ENCODE measurements at places on chromosomes 2 and 18.

DNA sequence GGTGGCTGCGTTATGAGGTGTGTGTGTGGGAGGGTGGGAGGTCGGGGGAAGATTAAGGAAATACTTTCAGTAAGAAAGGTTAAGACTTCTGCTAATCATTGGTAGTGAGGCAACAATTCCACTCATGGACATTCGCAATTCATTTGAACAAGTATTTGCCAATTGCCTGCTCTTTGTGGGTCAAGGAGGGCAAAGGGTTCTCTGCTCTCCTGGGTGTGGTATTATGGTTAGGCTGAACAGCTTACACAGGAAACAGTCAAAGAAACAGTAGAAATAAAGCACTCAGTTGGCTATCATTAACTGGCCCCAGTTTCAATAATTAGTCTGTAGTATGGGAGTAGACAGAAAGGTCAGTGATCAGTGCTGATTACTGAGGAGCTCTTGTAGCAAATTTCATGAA, 357.0 kb upstream of the FANCL start:
- no peak overlapping the region for H3K27ac ChIP-seq
- no peaks in the 10 kb centered on the region for H3K4me1 ChIP-seq
- H3K36me3 ChIP-seq, result no peaks in the 10 kb centered on the region
- H3K4me3 ChIP-seq, result no peak overlapping the region
- H3K27me3 ChIP-seq, result no peaks in the 10 kb centered on the region
- DNase-seq, result no peak

- no peaks in the 10 kb centered on the region for H3K36me3 ChIP-seq
- no peaks in the 10 kb centered on the region for H3K4me1 ChIP-seq
- no peak overlapping the region for H3K4me3 ChIP-seq
- no peak for DNase-seq
- no peak overlapping the region for H3K27ac ChIP-seq
Measured at GRCh38 chr2:182540252-182540651, 113.4 kb upstream of the PDE1A start.

DNA sequence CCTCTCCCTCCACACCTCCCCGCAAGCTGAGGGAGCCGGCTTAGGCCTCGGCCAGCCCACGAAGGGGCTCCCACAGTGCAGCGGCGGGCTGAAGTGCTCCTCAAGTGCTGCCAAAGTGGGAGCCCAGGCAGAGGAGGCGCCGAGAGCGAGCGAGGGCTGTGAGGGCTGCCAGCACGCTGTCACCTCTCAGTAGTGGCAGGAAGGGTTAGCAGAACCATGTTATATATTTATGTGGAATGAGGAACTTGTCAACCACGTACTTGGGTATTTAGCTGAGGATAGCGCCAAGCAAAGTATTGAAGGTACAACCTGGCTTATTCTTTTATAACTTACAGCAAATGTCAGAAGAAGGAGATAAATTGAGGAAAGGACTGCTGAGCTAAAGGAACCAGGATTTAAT, 144.1 kb upstream of the MGAT5 start:
- peaks cover 20% of the 10 kb centered on the region for H3K27me3 ChIP-seq
- H3K4me1 ChIP-seq, result peaks cover 3% of the 10 kb centered on the region
- no peak overlapping the region for H3K27ac ChIP-seq
- H3K4me3 ChIP-seq, result no peak overlapping the region

DNA sequence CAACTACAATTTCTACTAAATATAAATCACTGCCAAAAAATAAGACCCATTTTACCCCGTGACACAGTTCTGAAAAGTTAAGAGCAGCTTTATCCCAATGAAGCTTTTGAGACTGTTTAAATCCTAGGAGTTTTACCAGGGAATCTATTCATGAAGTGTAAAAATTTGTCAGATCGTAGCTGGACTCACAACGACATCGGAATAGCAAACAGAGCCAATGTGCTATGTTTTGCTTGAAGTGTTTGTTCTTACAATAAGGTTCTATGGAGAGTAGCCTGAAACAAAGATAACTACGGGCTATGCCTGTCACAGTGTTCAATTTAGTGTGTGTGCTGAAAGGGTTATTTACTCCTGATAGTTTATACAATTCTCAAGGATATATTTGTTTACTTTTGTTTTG, 78.5 kb upstream of the L3MBTL4 start:
- H3K27ac ChIP-seq, result no peak overlapping the region
- H3K4me1 ChIP-seq, result no peaks in the 10 kb centered on the region
- no peaks in the 10 kb centered on the region for H3K36me3 ChIP-seq
- H3K27me3 ChIP-seq, result no peaks in the 10 kb centered on the region

GRCh38 chr2:72181616-72182015, 34.0 kb upstream of the CYP26B1 start:
- H3K4me3 ChIP-seq, result no peak overlapping the region
- no peaks in the 10 kb centered on the region for H3K27me3 ChIP-seq
- no peak for DNase-seq
- H3K4me1 ChIP-seq, result no peaks in the 10 kb centered on the region
- H3K36me3 ChIP-seq, result no peaks in the 10 kb centered on the region

GRCh38 chr18:36188916-36189315, 1.6 kb downstream of the MOCOS start:
- H3K27ac ChIP-seq, result no peak overlapping the region
- no peaks in the 10 kb centered on the region for H3K36me3 ChIP-seq

GRCh38 chr2:191366199-191366598, 121.0 kb downstream of the MYO1B start:
- H3K4me3 ChIP-seq, result no peak overlapping the region
- no peaks in the 10 kb centered on the region for H3K36me3 ChIP-seq
- H3K27me3 ChIP-seq, result no peaks in the 10 kb centered on the region
- H3K4me1 ChIP-seq, result no peaks in the 10 kb centered on the region
- no peak for DNase-seq
- no peak overlapping the region for H3K27ac ChIP-seq

- H3K36me3 ChIP-seq, result no peaks in the 10 kb centered on the region
- H3K4me3 ChIP-seq, result no peak overlapping the region
- no peak for DNase-seq
- no peak overlapping the region for H3K27ac ChIP-seq
- peaks cover 7% of the 10 kb centered on the region for H3K4me1 ChIP-seq
Measured at GRCh38 chr2:207180741-207181140, 15.0 kb upstream of the KLF7 start.

DNA sequence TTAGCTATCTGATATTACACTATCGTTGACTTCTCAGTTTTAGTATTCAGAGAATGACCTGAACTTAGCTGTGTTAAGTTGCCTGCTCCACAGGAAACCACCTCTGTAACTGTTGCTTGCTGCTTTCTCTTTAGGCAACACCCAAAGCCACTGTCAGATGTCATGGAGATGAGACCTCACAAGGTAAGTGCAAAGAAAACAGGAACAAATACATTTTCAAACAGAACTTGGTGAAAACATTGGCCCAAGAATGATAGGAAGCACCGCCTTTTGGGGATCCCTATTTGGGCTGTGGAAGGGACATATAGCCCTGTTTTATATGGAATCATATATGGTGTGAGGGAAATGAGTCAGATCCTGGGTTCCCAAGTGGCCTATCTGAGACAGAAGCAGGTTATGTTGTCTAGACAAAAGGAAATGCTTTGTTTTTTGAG, 143.4 kb downstream of the UBE2E3 start:
- H3K4me1 ChIP-seq, result peaks cover 61% of the 10 kb centered on the region
- H3K4me3 ChIP-seq, result peak overlapping the region; percentile 76
- DNase-seq, result peak; percentile 74
- H3K27ac ChIP-seq, result peak overlapping the region; percentile 95
- peaks cover 29% of the 10 kb centered on the region for H3K36me3 ChIP-seq

DNA sequence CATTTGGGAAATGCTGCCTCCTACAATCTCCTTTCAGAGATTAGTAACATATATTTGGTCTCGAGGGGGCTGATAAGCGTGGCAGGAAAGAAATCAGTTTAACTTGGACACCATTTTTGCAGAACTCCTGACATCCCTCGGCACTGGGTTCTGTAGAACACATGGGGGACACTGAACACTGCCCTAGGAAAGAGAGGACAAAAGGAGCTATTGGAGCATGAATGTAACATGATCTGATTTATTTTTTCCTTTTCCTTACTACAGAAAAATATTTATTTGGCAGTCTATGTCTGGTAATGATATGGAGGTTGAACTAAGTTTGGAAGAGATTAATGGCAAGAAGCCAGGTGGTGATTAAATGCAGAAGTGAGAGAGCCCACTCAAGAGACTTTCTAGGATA, 153.8 kb downstream of the AFF3 start:
- no peak overlapping the region for H3K27ac ChIP-seq
- H3K27me3 ChIP-seq, result peaks cover 4% of the 10 kb centered on the region
- no peak for DNase-seq
- H3K4me1 ChIP-seq, result no peaks in the 10 kb centered on the region

GRCh38 chr2:158781353-158781961, 13.7 kb upstream of the DAPL1 start:
- no peak overlapping the region for H3K27ac ChIP-seq
- no peaks in the 10 kb centered on the region for H3K36me3 ChIP-seq
- no peaks in the 10 kb centered on the region for H3K4me1 ChIP-seq
- no peak overlapping the region for H3K4me3 ChIP-seq
- no peak for DNase-seq
- no peaks in the 10 kb centered on the region for H3K27me3 ChIP-seq

DNA sequence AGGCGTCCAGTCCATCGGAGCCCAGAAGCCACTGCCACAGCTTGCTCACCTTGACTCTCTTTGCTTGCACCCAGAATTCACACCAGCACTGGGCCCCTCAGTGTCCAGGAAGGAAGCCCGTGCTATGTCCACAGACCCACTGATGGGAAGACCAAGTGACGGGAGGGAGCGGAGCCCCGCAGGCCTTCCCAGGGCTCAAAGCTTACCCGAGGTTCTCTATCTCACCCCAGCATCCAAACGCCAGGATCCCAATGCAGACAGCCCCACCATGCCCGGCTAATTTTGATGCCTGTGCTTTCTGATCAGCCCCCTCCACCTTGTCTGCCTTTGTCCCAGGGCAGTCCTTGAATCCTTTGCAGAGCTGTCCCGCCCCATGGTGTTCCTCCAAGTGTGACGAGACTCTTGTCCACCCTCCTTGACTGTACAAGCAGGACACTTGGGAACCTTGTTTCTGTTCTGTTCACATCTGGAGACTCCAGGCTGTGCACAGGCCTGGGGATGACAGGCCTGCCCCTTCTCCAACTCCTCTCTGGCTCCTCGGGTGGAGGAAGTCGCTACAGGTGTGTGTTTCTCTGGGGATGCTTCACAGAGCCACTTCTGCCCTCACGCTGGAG, 12.0 kb downstream of the NPPC start:
- peaks cover 10% of the 10 kb centered on the region for H3K27me3 ChIP-seq
- no peak overlapping the region for H3K27ac ChIP-seq
- no peak for DNase-seq
- H3K4me1 ChIP-seq, result peaks cover 13% of the 10 kb centered on the region

GRCh38 chr2:41598161-41598894, 449.5 kb upstream of the PKDCC start:
- DNase-seq, result no peak
- no peak overlapping the region for H3K4me3 ChIP-seq
- no peaks in the 10 kb centered on the region for H3K36me3 ChIP-seq

DNA sequence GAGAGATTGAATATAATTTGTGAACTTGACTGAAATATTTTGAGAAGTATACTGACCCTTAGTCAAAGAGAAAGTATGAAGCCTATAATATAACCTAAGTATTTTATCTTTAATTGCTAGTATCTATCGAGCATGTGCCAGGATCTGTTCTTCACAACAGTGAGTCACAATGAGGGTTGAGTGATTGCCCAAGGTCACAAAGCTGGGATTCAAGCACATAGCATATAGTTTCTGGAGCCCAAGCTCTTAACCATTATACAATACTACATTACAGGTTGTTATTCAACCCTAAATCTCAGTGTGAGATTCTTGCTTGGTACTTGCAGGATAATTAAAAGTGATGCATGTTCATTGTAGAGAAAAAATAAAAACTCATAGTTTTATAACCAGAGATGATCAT, 97.2 kb downstream of the RAB3GAP1 start:
- H3K4me3 ChIP-seq, result no peak overlapping the region
- H3K36me3 ChIP-seq, result peaks cover 54% of the 10 kb centered on the region
- no peaks in the 10 kb centered on the region for H3K27me3 ChIP-seq

DNA sequence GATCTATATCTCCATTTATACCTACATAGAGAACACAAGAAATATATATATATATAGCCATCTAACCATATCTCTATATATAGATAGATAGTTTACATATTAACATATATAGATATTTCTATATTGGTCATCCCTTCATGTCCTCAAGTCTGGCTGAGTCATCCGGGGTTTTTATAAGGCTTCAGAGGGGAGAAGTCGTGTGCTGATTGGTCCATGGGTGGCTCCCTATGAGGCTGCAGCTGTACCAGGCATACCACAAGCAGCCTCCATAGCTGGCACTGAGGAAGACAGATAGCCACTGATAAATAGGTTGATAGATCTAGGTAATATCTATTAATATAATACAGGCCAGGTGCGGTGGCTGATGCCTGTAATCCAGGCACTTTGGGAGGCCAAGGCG, 618.3 kb upstream of the SETBP1 start:
- no peaks in the 10 kb centered on the region for H3K27me3 ChIP-seq
- no peak for DNase-seq
- H3K4me3 ChIP-seq, result no peak overlapping the region
- no peaks in the 10 kb centered on the region for H3K36me3 ChIP-seq
- no peaks in the 10 kb centered on the region for H3K4me1 ChIP-seq

- no peak for DNase-seq
- no peaks in the 10 kb centered on the region for H3K27me3 ChIP-seq
- no peak overlapping the region for H3K4me3 ChIP-seq
- no peak overlapping the region for H3K27ac ChIP-seq
- H3K4me1 ChIP-seq, result peaks cover 3% of the 10 kb centered on the region
Measured at GRCh38 chr2:47031909-47032668, 116.5 kb upstream of the MCFD2 start.

GRCh38 chr2:66573821-66574233, 138.9 kb downstream of the MEIS1 start:
- no peaks in the 10 kb centered on the region for H3K36me3 ChIP-seq
- H3K27ac ChIP-seq, result no peak overlapping the region

DNA sequence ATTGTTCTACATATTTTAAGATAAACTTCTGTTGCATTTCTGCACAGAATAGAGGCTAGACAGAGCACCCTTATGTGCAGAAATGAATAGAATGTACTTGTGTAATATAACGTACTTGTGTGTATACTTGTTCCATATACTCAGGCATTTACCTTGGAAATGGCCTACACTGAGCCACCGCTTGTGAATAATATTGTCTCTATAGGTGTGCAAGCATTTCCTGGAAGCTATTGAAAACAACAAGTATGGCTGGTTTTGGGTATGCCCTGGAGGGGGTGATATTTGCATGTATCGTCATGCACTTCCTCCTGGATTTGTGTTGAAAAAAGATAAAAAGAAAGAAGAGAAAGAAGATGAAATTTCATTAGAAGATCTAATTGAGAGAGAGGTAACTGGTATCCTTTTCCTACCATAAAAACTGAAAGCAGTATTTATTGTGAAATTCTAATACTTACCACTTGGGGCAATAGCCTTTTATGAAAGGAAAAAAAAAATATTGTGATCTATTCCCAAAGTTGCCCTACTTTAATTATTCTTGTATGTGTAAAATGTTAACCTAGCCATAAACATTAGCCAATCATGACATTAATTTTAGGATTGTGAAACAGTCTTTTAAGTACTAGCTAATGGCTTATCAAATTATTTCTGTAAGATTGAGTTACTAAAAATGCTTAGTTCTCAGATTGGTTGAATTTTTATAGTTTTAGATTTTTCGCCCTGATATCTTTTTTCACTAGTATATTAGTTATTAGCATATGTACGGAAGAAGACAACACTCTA, 18.0 kb downstream of the ZC3H15 start:
- H3K36me3 ChIP-seq, result peaks cover 79% of the 10 kb centered on the region
- no peak overlapping the region for H3K4me3 ChIP-seq
- H3K27me3 ChIP-seq, result no peaks in the 10 kb centered on the region
- peaks cover 5% of the 10 kb centered on the region for H3K4me1 ChIP-seq

- peaks cover 36% of the 10 kb centered on the region for H3K4me1 ChIP-seq
- peak overlapping the region; percentile 93 for H3K27ac ChIP-seq
- peaks cover 4% of the 10 kb centered on the region for H3K36me3 ChIP-seq
- peak overlapping the region; percentile 60 for H3K4me3 ChIP-seq
Measured at GRCh38 chr2:178403671-178404306, 47.2 kb downstream of the PRKRA start.

Data from activated T-helper 2 cell treated with anti-CD3 and anti-CD28 coated beads, Interferon-gamma antibody, Interleukin-2, Interleukin-4, amounts not matched to agents 10 μg/mL and 5 μg/mL and 100 μg/mL, durations not matched to agents 14 hours and 24 hours and 36 hours (primary cell).